Naive thymus-derived CD8-positive, alpha-beta T cell (primary cell): ENCODE measurements at places on chromosomes 4 and X. TPM values are rescaled to one million over a fixed set of nuclear protein-coding genes. Genes with fewer than 3 reads are reported as not detected.

Gene ANXA3
- not detected for total RNA-seq

Gene SMIM10
- total RNA-seq: not detected

DNA sequence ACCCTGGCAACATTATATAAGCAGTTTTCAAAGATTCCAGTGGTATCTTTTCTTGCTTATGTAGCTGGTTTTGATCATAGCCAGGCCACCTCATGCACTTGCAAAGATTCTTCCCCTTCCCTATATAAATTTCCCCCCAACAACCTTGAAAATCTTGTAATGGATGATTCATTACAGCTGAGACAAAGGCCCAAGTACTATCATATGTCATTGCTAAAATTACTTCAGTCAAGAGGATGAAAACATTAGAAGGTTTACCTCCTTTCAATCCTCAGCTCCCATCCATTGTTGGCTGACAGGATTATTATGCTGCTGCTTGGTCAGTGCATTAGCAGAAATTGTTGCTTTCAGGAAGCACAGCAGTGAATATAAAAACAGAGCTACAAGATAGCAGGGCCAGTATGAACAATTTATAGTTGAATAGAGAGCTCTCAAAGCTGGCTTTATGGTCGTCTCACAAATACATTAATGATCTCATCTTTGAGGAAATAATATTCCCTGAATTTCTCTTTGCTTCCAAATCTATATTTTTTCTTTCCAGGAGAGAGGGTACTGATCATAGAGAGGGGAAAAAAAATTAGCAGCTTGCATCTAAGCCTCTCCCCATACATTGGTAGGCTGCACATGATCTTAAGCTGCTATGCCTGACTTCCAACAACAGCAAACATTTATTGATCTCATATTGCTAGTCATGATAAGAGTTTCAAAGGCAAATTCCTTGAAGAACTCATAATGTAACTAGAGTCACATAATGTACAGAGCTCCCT lies 7.7 kb upstream of the ARHGEF38 start:
- no peak overlapping the region for H3K27ac ChIP-seq
- no peak overlapping the region for H3K4me3 ChIP-seq
- H3K36me3 ChIP-seq: no peaks in the 10 kb centered on the region
- no peaks in the 10 kb centered on the region for H3K4me1 ChIP-seq

GRCh38 chr4:186449954-186450353 lies 105.4 kb downstream of the MTNR1A start:
- no peaks in the 10 kb centered on the region for H3K4me1 ChIP-seq
- no peak overlapping the region for H3K27ac ChIP-seq
- H3K27me3 ChIP-seq: no peaks in the 10 kb centered on the region
- no peaks in the 10 kb centered on the region for H3K36me3 ChIP-seq
- DNase-seq: no peak

DNA sequence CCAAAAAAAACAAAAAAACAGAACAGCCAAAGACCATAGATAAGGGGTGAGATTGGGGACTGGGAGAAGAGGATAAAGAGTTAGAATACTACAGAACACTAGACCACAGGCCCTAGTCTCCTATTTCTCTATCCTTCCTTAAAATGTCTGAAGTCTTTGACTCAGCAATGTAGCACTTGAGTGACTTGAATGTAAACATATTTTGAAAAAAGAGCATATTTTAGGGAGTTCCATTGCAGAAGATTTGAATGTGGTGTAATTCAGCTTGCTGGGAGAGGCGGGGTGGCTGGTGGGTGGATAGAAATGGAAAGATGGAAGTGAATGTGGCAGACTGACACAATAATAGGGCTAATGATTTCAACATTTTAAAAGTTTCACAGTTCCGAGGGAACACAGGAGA lies 144.9 kb downstream of the CHIC2 start:
- H3K4me3 ChIP-seq: no peak overlapping the region
- no peak overlapping the region for H3K27ac ChIP-seq

- DNase-seq: no peak
- H3K27me3 ChIP-seq: no peaks in the 10 kb centered on the region
- no peaks in the 10 kb centered on the region for H3K36me3 ChIP-seq
- no peak overlapping the region for H3K4me3 ChIP-seq
Observed at GRCh38 chr4:38503689-38504395, 160.2 kb upstream of the KLF3 start.
